ENCODE measurements at places on chromosomes 16 and 17. TPM values are rescaled to one million over a fixed set of nuclear protein-coding genes. Genes with fewer than 3 reads are reported as not detected.

The SLC16A13 gene
- total RNA-seq = 11.0 TPM

The HOXB9 gene
- total RNA-seq = 8.5 TPM

The TOX3 gene
- total RNA-seq = 0.66 TPM

The KRT36 gene
- total RNA-seq = not detected

The ETV4 gene
- 54.0 TPM for total RNA-seq

The CD79B gene
- total RNA-seq = not detected

The PTRH2 gene
- 109 TPM for total RNA-seq

The VPS9D1 gene
- 2.3 TPM for total RNA-seq

The CDRT15L2 gene
- total RNA-seq = not detected

The LRRC36 gene
- not detected for total RNA-seq

Data from A549 treated with RU486 at 1 μM for 4 hours (cell line).